Skin of body (tissue), 3 donors: ENCODE measurements at places on chromosomes 3 and 15. TPM values are rescaled to one million over a fixed set of nuclear protein-coding genes. Genes with fewer than 3 reads are reported as not detected.

Gene EFCAB12
- 0.10 TPM for total RNA-seq

Gene PTPN23
- 17.4 TPM for total RNA-seq

Gene TNFAIP8L3
- total RNA-seq = 5.8 TPM

Gene GPR149
- not detected for total RNA-seq

Gene EOMES
- 0.49 TPM for total RNA-seq

Gene SAMD7
- total RNA-seq = not detected

Gene ULK3
- total RNA-seq = 23.4 TPM

Gene IL5RA
- total RNA-seq = 0.79 TPM

Gene GRK7
- 0.10 TPM for total RNA-seq

Gene ATP1B3
- total RNA-seq = 69.3 TPM

Gene ADAMTS7
- 6.6 TPM for total RNA-seq

Gene KBTBD12
- 3.1 TPM for total RNA-seq

Gene BHLHE40
- total RNA-seq = 51.7 TPM

Gene DGKG
- total RNA-seq = 2.9 TPM

Gene WDR93
- 0.20 TPM for total RNA-seq

Gene CYFIP1
- total RNA-seq = 72.5 TPM

Gene DLEC1
- 0.49 TPM for total RNA-seq

Gene LRRIQ4
- total RNA-seq = not detected

Gene GTF2A2
- total RNA-seq = 25.7 TPM

Gene SLC12A1
- total RNA-seq = not detected

Gene DNAH1
- total RNA-seq = 5.4 TPM

Gene GATM
- 132 TPM for total RNA-seq

Gene MST1
- total RNA-seq = 8.6 TPM

Gene ARPC4
- 77.7 TPM for total RNA-seq

Gene CAMK2N2
- total RNA-seq = not detected

Gene CLDN18
- not detected for total RNA-seq

Gene ASB14
- 0.10 TPM for total RNA-seq

Gene TMEM87A
- 85.9 TPM for total RNA-seq

Gene ROPN1
- 0.69 TPM for total RNA-seq

Gene PXK
- total RNA-seq = 31.2 TPM

Gene SNTN
- total RNA-seq = not detected
